Panc1 (cell line): ENCODE measurements at places on chromosomes 11 and 22. TPM values are rescaled to one million over a fixed set of nuclear protein-coding genes. Genes with fewer than 3 reads are reported as not detected.

LMNTD2 gene
- total RNA-seq = 21.8 TPM

A4GALT gene
- 6.9 TPM for total RNA-seq

SLC6A5 gene
- total RNA-seq = not detected

DTX4 gene
- total RNA-seq = 0.21 TPM

DERL3 gene
- total RNA-seq = 1.0 TPM

INS gene
- not detected for total RNA-seq

ARHGEF17 gene
- 43.2 TPM for total RNA-seq

MMP1 gene
- total RNA-seq = 0.15 TPM

RASD2 gene
- 26.7 TPM for total RNA-seq

ANO5 gene
- 1.7 TPM for total RNA-seq

SYT9 gene
- total RNA-seq = 3.7 TPM

ADM2 gene
- 3.9 TPM for total RNA-seq

ZMAT5 gene
- total RNA-seq = 22.4 TPM

PELI3 gene
- 9.1 TPM for total RNA-seq

OR5M3 gene
- total RNA-seq = not detected

HIRA gene
- total RNA-seq = 23.8 TPM

PDGFD gene
- 1.3 TPM for total RNA-seq

C11orf16 gene
- total RNA-seq = 0.15 TPM

GRM5 gene
- 0.03 TPM for total RNA-seq

NCAM1 gene
- 0.18 TPM for total RNA-seq

BARX2 gene
- total RNA-seq = 3.9 TPM
